ENCODE measurements at places on chromosomes 7 and 10.

GRCh38 chr10:49109669-49110340 lies 5.5 kb downstream of the VSTM4 start:
- no peak for DNase-seq

DNA sequence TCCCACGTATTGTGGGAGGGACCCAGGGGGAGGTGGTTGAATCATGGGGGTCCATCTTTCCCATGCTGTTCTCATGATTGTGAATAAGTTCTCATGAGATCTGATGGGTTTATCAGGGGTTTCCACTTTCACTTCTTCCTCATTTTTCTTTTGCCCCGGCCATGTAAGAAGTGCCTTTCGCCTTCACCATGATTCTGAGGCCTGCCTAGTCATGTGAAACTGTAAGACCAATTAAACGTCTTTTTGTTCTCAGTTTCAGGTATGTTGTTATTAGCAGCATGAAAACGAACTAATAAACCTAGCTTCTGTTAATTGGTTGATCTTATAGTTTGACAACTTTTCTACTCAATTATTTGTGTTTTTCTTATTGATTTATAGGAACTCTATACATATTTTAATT lies 206.3 kb downstream of the NXPH1 start:
- no peak for DNase-seq

GRCh38 chr10:99761365-99761764 lies 21.1 kb upstream of the ABCC2 start:
- no peak for DNase-seq

- DNase-seq, result no peak
Measured at GRCh38 chr10:31000867-31001266, 30.8 kb downstream of the ZNF438 start.

DNA sequence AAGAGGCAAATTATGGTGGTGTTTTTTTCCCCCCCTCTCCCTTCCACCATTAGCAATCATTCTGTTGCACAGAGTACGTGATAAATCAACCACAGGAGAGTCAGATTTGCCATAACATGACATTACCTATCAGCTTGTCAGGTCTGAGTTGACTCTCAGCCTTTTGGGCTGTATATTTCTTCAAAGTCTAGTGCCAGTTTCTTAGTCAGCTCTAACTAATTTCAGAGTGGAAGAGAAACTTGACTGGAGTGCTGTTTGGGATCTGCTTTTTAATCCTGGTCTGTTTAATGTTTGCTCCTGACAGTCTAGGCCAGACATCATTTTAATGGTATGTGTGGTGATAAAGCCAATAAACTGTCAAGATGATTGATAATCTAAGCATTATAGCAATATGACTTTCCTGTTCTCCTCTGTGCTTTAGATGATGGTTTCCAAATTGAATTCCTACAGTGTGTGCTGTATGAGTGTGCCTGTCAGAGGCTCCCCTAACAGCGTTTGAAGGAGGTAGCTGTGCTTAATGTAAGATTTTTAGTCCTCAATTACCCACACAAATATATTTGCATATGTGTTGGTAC lies 76.9 kb downstream of the LRMDA start:
- no peak for DNase-seq

- DNase-seq, result no peak
Measured at GRCh38 chr10:12403119-12403518, 53.8 kb downstream of the CAMK1D start.

All from activated T-cell treated with anti-CD3 and anti-CD28 coated beads, Interleukin-2, amount 50 U/mL, for 72 hours (primary cell).